ENCODE measurements at places on chromosomes 13 and 19. TPM values are rescaled to one million over a fixed set of nuclear protein-coding genes. Genes with fewer than 3 reads are reported as not detected.

DNA sequence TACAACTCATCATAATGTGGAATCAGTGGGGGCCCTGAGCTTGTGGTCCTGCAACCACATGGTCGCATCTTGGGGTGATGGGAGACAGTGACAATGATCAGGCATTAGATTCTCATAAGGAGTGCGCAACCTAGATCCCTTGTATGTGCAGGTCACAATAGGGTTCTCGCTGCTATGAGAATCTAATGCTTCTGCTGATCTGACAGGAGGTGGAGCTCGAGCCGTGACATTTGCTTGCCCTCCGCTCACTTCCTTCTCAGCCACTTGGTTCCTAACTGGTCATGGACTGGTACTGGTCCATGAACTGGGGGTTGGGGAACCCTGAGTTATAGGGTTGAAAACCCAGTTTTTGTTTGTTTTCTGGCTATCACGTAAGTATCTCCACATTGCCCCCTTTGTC lies 1290.9 kb upstream of the ATXN8OS start:
- no peak for DNase-seq

DNA sequence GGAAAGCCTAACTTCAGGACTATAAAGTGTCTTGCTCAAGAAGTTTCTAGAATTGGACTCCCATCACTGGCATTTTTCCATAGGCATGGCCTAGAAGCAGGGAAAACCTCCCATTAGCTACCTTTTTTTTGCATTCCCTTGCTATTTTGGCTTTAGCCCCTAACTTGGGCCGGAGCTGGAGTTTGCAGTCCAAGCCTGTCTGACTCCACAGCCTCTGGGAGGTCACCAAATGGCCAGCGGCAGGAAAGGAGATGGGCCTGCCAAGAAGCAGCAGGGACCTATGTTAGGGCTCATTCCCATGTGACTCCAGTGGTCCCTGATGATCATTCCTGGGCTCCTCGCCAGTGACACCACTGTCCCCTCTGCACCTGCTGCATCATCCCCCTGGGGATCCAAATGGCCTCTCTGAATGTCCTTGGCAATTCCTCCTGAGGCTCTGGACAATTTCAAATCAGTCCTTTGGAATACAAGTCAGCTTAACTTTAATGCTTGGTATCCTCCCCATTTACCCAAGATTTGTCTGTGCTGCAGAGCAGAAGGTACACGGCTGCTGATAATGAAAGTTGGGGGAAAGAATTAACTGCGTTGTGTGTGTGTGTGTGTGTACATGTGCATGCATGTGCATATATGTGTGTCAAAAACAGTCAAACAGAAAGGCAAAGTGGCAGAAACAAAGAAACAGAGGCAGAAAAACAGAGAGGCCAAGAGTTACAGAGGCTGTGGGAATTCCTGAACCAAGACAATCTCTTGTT lies 69.8 kb upstream of the SERP2 start:
- peak; percentile 53 for DNase-seq

- DNase-seq = no peak
Observed at GRCh38 chr19:17326595-17326966, 8.1 kb downstream of the ANO8 start.

DNA sequence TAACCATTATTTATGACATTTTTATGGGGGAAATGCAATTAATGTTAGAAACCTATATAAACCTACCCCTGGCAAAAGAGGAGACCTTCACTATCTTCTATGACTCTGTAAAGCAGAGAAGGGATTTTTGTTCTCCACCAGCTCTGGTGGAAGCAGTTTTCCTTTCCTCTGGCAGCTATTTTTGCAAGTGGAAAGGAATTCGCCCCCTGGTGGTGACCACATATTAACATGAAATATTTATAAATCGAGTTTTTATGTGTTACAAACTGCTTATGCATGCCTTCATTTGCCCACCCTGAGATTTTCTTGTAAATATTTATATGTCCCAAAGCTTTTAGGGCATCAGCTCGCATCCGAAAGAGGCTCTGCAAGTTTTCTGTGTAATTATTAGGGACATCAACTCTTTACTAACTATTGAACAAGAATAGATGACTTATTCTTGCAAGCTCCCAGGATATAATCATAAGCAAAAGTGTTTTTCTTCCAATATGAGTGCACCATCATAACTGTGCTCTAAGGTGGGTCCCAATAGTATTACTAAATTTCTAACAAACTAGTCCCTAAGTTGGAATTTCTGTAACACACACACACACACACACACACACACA lies 62.4 kb downstream of the SERTM1 start:
- peak; percentile 44 for DNase-seq

DNA sequence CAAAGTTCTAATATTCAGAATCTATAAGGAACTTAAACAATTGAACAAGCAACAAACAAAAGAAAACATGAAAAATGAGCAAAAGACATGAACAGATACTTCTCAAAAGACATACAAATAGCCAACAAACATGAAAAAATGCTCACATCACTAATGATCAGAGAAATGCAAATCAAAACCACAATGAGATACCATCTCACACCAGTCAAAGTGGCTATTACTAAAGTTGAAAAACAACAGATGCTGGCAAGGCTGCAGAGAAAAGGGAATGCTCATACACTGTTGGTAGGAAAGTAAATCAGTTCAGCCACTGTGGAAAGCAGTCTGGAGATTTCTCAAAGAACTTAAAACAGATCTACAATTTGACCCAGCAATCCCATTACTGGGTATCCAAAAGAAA lies 74.3 kb downstream of the CRYL1 start:
- DNase-seq = no peak

DNA sequence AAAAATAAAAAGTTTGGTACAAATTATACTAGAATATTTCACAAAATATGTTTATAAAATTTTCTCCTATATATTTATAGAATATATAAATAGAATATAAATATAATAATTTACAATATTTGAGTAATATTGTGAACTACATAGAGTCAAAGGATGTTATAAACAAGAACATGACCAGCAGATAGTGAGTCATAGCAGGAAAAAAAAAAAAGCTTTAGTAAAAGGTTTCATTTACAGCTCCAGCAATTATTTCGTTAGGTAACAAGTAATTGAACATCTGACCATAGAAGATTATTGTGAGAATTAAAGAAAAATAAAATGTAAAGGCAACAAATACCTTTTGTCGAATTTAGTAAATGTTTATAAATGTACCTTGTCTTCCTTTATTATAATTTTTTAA lies 864.1 kb downstream of the PCDH17 start:
- no peak for DNase-seq

- peak; percentile 46 for DNase-seq
Observed at GRCh38 chr13:79485014-79485811, 4.3 kb downstream of the NDFIP2 start.

DNA sequence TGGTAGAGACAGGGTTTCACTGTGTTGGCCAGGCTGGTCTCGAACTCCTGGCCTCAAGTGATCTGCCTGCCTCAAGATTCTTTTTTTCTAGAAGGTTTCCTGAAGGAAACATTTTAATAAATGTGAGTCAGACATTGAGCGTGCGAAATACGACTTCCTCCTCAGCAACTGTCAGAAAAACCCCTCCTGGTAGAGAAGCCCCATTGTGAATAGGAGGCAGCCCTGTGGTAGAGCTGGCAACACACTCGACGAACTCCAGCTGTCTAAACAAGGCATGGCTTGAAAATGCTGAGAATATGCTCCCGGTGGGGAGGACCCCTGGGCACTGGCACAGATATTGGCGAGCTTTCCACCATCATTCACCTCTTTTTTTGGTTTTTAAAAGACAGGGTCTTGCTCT lies 9.8 kb downstream of the ZNF333 start:
- DNase-seq = no peak

GRCh38 chr13:57823704-57824103 lies 192.2 kb downstream of the PCDH17 start:
- no peak for DNase-seq

DNA sequence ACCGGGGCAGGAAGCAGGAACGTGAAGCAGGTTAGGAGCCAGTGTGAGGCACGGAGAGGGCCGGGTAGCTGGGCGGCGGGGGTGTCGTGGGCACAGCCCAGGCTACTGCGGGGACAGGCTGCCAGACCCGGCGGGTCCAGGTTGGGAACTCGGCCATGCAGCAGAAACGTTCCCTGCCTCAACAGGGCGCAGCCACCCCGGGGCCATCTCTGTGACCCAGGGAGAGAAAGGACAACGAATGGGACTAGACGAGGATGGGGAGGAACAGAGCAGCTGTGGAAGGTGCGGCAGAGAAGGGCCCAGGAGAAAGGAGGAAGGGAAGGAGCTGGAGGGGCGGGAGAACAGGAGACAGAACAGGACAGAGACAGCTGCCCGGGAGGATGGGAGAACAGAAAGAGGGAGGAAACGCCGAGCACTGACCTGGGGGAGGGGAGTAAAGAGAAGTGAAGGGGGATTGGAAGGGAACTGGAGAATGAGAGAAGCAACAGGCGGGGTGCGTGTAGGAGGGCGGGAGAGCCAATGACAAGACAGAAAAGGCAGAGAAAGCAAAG lies 12.9 kb upstream of the GARIN5A start:
- DNase-seq = no peak

DNA sequence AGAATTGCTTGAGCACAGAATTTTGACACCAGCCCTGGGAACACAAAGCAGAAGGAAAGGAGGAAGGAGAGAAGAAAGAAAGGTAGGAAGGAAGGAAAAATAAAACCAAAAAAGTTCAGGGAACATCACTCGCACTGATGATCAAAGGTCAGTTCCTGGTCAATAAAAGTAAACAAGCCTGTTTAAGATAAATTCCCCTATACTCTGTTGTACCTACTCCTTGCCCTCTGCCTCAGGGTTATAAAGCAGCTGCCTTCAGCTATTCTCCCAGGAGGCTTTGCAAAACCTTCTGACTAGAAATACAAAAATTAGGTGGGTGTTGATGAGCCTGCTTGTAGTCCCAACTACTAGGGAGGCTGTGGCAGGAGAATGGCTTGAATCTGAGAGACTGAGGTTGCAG lies 14.9 kb upstream of the ZNF91 start:
- DNase-seq = no peak

DNA sequence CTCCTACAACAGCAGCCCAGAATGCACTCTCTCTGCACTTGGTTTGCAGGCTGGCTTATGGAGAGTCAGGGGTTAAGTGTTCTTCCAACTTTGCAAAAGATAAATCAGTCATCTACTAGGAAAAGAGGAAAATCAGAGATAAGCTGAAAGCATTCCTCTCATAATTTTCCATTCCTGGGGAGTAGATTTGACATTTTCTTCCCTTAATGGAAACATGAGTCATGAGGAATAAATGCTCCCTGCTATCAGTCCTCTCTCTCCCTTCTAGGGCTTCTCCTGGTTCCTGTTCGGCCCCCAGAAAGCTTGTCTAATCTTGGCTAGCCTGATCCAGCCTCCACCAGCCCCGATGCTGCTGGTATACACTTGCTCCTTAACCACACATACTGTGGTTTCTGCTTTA lies 28.4 kb upstream of the ENOX1 start:
- DNase-seq = no peak

GRCh38 chr13:59300355-59301173 lies 863.2 kb downstream of the DIAPH3 start:
- DNase-seq = no peak

- no peak for DNase-seq
Observed at GRCh38 chr19:6754136-6754535, 13.1 kb downstream of the SH2D3A start.

DNA sequence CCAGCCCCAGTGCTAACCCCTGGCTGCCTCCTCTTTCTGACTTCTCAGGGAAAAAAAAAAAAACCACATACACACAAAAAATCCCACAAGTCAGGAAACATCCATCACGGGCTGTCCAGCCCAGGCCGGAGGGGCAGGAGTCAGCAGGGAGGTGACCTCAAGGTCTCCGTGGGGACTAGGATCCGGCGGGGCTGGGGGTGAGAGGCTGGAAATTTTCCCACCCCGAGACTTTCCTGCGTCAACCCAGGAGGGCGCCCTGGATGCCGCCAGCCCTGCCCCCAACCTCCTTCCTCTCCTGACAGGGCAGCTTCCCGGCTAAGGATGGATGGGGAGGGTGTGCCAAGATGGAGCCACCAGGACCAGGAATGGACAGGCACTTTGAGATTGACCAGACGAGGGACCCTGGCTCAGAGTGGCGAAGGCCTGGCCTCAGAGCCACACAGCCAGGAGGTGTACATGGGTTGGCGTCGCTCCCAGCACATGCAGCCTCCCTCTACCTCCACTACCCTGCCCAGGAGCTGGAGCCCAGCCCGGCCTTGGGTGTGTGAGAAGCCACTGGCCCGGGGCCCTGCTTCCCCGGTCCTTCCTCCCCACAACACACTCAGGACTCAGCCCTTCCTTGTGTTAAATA lies 33.3 kb downstream of the BLOC1S3 start:
- peak; percentile 92 for DNase-seq

DNA sequence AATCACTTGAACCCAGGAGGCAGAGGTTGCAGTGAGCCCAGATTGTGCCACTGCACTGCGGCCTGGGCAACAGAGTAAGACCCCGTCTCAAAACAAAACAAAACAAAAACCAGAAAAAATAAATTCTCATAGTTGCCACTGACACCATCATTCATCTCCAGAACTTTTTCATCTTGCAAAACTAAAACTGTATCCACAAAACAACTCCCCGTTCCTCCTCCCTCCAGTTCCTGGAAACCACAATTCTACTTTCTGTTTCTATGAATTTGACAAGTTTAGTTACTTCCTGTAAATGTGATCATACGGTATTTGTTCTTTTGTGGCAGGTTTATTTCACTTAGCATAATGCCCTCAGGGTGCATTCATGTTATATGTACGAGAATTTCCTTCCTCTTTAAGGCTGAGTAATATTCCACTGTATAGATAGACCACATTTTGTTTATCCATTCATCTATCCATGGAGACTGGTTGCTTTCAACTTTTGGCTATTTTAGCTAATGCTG lies 13.2 kb upstream of the ADGRE5 start:
- DNase-seq = no peak

DNA sequence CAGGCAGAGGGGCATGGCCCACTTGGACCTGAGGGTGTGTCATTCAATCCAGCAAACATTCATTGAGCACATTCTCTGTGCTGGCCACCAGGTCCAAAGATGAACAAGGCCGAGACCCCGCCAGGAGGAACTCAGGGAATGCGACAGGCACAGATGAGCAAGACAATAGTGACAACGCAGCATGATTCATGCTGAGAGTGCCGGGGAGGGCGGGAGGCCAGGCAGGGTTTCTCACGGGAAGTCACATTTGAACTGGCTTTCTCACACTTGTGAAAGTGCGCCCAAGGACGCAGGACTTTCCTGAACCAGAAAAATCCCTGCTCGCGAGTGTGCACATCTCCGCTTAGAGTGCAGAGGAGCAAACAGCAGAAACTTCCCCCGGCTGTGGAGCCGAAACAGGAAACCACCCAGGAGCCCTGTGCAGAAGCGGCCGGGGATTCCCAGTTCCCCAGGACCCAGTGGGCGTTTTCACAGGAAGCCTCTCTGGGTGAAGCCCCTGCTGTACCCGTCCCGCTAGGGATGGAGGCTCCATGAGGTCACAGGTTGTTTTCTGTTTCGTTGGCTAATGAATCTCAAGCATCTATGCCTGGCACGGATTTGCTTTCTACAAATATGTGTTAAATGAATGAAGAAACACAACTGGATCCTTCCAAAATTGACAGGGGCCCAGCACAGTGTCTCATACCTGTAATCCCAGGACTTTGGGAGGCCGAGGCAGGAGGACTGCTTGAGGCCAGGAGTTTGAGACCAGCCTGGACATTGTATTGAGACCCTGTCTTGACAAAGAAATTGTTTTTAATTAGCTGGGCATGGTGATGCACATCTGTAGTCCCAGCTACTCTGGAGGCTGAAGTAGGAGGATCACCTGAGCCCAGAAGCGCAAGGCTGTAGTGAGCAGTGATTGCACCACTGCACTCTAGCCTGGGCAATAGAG lies 68.4 kb upstream of the TM9SF2 start:
- peak; percentile 52 for DNase-seq

- DNase-seq = no peak
Observed at GRCh38 chr13:66859934-66860877, 369.9 kb downstream of the PCDH9 start.

The RNF225 gene
- total RNA-seq = not detected

The AP2A1 gene
- total RNA-seq = 76.3 TPM

The SULT2A1 gene
- total RNA-seq = 0.46 TPM

The OVOL3 gene
- total RNA-seq = not detected

The SPRED3 gene
- 3.4 TPM for total RNA-seq

The IGFL2 gene
- not detected for total RNA-seq

Measured in mucosa of gallbladder (tissue), 1 donor.